Activated naive CD8-positive, alpha-beta T cell treated with anti-CD3 and anti-CD28 coated beads for 36 hours (primary cell): ENCODE measurements at places on chromosomes 4 and X. TPM values are rescaled to one million over a fixed set of nuclear protein-coding genes. Genes with fewer than 3 reads are reported as not detected.
A peak's percentile ranks its signal among the peaks of the same experiment; 100 is the strongest.

DNA sequence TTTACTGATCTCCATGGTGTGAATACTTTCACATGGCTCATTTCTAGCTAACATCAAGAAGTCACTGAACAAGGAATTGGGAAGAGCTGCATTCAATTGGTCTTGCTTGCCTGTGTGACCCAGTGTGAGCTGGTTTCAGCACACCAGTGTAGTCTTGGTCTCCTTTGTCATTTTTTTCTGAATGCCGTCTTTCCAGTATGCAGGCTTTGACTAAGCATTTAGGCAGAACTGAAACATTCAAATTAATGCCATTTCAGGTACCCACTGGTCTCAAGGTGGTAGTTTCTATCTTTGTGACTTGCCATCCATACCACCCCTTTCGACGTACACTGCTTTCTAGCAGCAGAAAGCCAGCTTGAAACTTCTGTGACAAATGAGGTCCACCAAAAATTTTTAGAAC is 550.5 kb upstream of the BOD1L1 start:
- no peak for DNase-seq
- H3K27ac ChIP-seq: peak overlapping the region; percentile 77
- H3K36me3 ChIP-seq: no peaks in the 10 kb centered on the region
- no peaks in the 10 kb centered on the region for H3K27me3 ChIP-seq
- peaks cover 20% of the 10 kb centered on the region for H3K4me1 ChIP-seq

DNA sequence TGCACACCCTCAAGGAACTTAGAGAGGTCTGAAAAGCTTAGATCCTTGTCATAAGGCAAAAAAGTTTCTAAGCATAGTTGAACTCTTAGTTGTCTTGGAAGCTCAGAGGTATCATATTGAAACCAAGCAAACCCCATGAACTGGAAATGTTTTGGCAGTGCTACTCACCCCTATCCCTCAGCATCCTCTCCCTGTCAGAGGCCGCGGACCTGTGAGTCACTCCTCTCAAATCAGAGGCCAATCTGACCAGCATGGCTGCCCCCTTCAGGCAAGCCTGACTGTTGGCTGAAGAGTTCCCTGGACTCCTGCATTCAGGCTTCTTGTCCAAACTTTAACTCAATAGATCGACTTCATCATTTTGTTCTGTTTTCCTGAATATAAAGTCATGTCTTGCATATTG is 69.4 kb downstream of the KCNIP4 start:
- no peak overlapping the region for H3K27ac ChIP-seq
- H3K27me3 ChIP-seq: no peaks in the 10 kb centered on the region
- DNase-seq: no peak
- no peaks in the 10 kb centered on the region for H3K36me3 ChIP-seq

DNA sequence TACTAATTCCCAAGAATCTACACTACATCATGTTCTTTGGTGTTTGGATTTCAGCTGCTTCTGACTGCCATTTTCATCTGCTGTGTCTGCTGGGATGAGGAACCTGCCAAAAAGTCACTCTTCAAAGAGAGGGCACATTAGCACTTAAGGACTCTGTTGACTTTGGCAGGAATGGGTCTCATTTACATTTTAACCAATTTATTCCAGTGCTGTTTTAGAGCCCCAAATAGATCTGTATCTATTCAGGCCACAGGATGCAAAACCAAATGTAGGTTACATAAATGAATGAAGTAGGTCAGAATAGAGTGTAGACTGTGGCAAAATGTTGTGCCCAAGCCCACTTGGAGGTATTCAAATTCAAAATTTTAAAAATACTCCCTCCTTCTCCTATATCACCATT is 14.4 kb downstream of the TXK start:
- no peaks in the 10 kb centered on the region for H3K27me3 ChIP-seq
- no peak overlapping the region for H3K4me3 ChIP-seq
- peaks cover 53% of the 10 kb centered on the region for H3K4me1 ChIP-seq
- H3K27ac ChIP-seq: peak overlapping the region; percentile 3
- DNase-seq: no peak

GRCh38 chr4:2832981-2833670 is 10.5 kb upstream of the ADD1 start:
- no peak overlapping the region for H3K4me3 ChIP-seq
- H3K27ac ChIP-seq: no peak overlapping the region
- no peak for DNase-seq
- peaks cover 15% of the 10 kb centered on the region for H3K36me3 ChIP-seq

DNA sequence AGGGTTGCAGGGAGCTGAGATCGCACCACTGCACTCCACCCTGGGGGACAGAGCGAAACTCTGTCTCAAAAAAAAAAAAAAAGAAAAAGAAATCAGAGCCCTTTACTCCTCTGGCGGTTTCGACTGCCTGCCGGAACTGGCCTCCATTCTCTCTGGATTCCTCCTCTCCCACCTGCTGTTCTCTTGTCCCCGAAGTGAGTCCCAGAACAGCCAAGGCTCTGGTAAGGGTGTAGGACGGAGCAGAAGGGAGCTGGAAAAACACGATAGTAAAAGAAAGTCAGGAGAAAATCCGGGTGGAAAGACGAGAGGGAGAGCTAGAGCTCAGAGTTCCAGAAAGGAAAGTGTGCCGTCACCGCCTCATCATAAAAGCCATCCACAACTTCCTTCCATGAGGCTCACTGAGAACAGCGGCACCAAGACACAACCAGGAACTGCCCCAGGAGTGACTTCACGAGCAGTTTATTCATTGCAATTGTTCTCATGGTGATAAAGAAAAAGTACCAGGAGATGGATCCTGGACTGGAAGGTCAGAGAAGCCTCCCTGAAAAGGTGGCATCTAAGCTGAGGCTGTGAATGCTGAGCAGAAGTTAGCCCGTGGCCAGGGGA is 12.3 kb downstream of the TLR3 start:
- no peak overlapping the region for H3K27ac ChIP-seq
- no peaks in the 10 kb centered on the region for H3K4me1 ChIP-seq
- H3K36me3 ChIP-seq: no peaks in the 10 kb centered on the region

DNA sequence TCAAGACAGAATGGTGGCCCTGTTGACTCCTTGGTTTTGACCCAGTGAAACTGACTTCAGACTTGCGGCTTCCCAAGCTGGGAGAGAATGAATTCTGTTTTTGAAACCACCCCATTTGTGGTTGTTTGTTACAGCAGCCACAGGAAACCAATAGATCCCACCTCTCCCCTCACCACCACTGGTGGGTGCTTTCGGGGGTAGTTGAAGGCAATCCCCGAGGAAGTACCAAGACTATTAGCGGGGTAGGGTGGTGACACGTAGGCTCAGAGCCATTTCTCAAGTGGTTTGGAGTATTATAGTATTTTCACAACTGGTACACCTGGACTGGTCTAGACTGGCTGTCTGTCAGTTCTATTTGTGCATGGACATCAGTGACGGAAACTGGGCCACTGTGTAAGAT is 189.1 kb upstream of the RBPJ start:
- DNase-seq: peak; percentile 19
- H3K4me1 ChIP-seq: peaks cover 28% of the 10 kb centered on the region
- no peak overlapping the region for H3K4me3 ChIP-seq

- H3K27me3 ChIP-seq: no peaks in the 10 kb centered on the region
- no peak overlapping the region for H3K27ac ChIP-seq
- H3K36me3 ChIP-seq: no peaks in the 10 kb centered on the region
Observed at GRCh38 chr4:58560736-58561135, 1450.6 kb upstream of the IGFBP7 start.

- no peak overlapping the region for H3K4me3 ChIP-seq
- no peaks in the 10 kb centered on the region for H3K36me3 ChIP-seq
- peaks cover 5% of the 10 kb centered on the region for H3K27me3 ChIP-seq
- H3K27ac ChIP-seq: no peak overlapping the region
Observed at GRCh38 chr4:16027626-16028025, 56.2 kb downstream of the PROM1 start.

- H3K36me3 ChIP-seq: no peaks in the 10 kb centered on the region
- H3K4me1 ChIP-seq: no peaks in the 10 kb centered on the region
- no peak overlapping the region for H3K4me3 ChIP-seq
- H3K27ac ChIP-seq: no peak overlapping the region
- no peak for DNase-seq
- no peaks in the 10 kb centered on the region for H3K27me3 ChIP-seq
Observed at GRCh38 chr4:23993373-23993772, 103.5 kb upstream of the PPARGC1A start.

GRCh38 chr4:55385201-55385649 is 10.5 kb upstream of the TMEM165 start:
- H3K4me3 ChIP-seq: no peak overlapping the region
- peaks cover 2% of the 10 kb centered on the region for H3K36me3 ChIP-seq
- H3K4me1 ChIP-seq: peaks cover 31% of the 10 kb centered on the region
- DNase-seq: no peak
- H3K27ac ChIP-seq: no peak overlapping the region

DNA sequence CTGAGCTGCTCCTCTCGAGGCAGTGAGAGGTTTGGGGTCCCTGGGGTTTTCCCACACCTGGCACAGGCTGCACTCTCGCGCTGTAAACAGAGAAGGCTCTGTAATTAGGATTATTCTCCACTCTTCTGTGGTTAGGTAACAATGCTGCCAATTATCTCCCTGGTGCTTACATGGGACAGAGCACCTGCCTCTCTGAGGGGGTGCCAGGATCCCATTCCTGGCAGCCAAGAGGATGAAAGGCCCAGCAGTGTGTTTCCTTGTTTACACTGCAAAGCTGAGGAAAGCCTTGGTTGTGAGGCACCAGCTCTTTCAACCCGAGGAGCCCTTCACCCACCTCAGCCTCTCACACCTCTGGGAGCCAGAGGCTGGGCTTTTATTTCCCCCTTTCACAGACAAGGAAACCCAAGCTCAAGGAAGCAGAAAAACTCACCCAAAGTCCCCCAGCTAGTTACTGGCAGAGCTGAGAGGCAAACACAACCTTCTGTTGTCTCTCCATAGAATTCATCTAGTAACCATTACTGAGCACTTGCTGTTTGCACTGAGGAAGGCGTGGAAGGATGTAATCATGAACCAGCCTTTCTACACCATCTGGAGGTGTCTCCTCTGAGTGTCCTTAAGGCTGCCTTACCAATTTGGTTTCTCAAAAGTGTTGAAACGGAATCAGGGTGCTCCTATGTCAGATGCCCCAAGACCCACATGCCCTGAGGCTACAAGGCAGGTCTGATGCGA is 39.7 kb upstream of the PROM1 start:
- no peaks in the 10 kb centered on the region for H3K27me3 ChIP-seq
- peaks cover 34% of the 10 kb centered on the region for H3K4me1 ChIP-seq
- peak; percentile 20 for DNase-seq
- peak overlapping the region; percentile 87 for H3K27ac ChIP-seq
- H3K36me3 ChIP-seq: peaks cover 4% of the 10 kb centered on the region

DNA sequence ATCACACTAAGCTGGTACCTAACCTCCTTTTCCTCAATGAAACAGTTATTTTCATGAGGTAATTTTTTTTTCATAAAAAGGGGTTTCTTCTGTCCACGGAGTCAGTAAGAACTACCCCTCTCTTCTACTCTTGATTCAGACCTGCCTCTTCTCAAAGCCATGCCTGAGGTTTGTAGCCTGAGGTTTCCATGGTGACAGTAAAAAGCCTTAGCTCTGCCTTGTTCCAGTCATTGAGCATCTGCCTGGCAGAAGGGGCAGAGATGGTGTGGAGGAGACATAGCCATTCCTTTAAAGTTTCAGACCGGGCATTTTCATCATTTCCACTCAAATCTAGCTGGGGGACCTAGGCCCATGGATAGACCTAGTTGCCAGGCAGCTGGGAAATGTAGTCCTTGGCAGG is 135.5 kb downstream of the REPS2 start:
- H3K27me3 ChIP-seq: no peaks in the 10 kb centered on the region
- no peak for DNase-seq
- no peak overlapping the region for H3K4me3 ChIP-seq
- H3K27ac ChIP-seq: no peak overlapping the region
- H3K36me3 ChIP-seq: no peaks in the 10 kb centered on the region

GRCh38 chr4:161188578-161188977 is 975.2 kb downstream of the FSTL5 start:
- no peaks in the 10 kb centered on the region for H3K36me3 ChIP-seq
- no peak overlapping the region for H3K27ac ChIP-seq
- no peak for DNase-seq

DNA sequence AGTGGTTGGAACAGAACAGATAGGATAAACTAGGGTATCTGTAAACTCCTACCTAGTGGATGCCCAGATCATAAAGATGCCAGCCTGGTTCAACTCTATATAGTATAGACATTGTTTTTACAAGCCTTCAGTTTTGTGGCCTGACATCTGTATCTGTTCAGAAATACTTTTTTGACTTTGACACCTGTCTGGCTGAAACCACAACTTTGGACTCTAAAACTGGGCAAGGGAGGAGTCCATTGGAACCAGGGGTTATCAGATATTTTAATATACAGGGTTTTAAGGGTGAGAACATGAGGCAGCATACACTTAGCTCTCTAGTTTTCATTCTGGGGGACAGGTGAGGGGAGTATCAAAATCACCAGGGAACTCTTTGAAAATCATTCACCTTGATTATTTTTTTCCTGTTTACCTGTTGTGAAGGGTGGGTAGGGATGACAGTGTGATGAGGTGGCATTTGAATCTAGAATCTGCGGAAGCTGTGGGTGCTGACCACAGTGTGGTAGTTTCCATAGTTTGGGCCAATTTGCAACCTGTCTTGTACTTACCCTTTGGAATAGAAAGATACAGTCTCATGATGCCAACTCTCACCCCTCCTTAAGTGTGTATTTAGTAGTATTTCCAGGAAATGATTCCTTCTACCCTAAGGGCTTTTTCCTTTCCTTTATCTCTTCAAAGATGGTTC is 20.6 kb downstream of the GAB1 start:
- no peak overlapping the region for H3K4me3 ChIP-seq
- peaks cover 3% of the 10 kb centered on the region for H3K27me3 ChIP-seq
- DNase-seq: no peak

GRCh38 chrX:139204898-139205667 is 325.5 kb upstream of the F9 start:
- peaks cover 44% of the 10 kb centered on the region for H3K27me3 ChIP-seq
- H3K36me3 ChIP-seq: no peaks in the 10 kb centered on the region
- peak overlapping the region; percentile 59 for H3K4me3 ChIP-seq
- H3K27ac ChIP-seq: no peak overlapping the region

- peaks cover 21% of the 10 kb centered on the region for H3K4me1 ChIP-seq
- no peaks in the 10 kb centered on the region for H3K27me3 ChIP-seq
- DNase-seq: no peak
- peaks cover 3% of the 10 kb centered on the region for H3K36me3 ChIP-seq
- no peak overlapping the region for H3K27ac ChIP-seq
Observed at GRCh38 chr4:67571975-67572374, 13.4 kb downstream of the STAP1 start.

Gene TMSB15C
- 2.2 TPM for total RNA-seq

Gene NSUN7
- total RNA-seq: 0.19 TPM

Gene RNF212
- total RNA-seq: 3.8 TPM

Gene CT45A3
- not detected for total RNA-seq

Gene OTUD6A
- total RNA-seq: not detected

Gene EPGN
- total RNA-seq: not detected

Gene MAGEE2
- not detected for total RNA-seq

Gene DRD5
- total RNA-seq: not detected
